Osteoblast (primary cell): ENCODE measurements at places on chromosomes 2 and 18. TPM values are rescaled to one million over a fixed set of nuclear protein-coding genes. Genes with fewer than 3 reads are reported as not detected.

- H3K36me3 ChIP-seq: no peaks in the 10 kb centered on the region
- H3K4me1 ChIP-seq: no peaks in the 10 kb centered on the region
- peak; percentile 43 for DNase-seq
- no peak overlapping the region for H3K4me3 ChIP-seq
Observed at GRCh38 chr2:71600555-71600954, 147.2 kb downstream of the DYSF start.

- no peak overlapping the region for H3K4me3 ChIP-seq
- no peaks in the 10 kb centered on the region for H3K27me3 ChIP-seq
- H3K36me3 ChIP-seq: no peaks in the 10 kb centered on the region
- DNase-seq: peak; percentile 31
- no peak overlapping the region for H3K27ac ChIP-seq
Observed at GRCh38 chr2:127609031-127609751, 36.8 kb upstream of the GPR17 start.

DNA sequence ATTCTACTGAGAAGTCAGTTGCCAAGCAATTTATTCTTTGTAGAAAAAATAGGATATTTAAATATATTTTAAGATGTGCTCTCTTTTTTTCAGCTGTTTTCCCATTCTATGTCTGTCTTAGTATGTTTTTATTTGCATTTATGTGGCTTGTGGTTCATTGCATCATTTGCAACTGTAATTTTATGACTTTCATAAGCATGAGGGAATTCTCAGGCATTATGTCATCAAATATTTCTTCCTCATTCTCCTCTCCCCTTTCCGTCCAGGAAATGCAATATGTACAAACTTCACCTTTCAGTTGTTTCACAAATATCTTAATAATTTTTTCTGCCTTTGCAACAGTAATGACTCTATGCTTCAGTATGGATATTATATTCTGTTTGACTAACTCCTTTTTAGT is 560.2 kb upstream of the LRATD1 start:
- H3K27me3 ChIP-seq: no peaks in the 10 kb centered on the region
- H3K27ac ChIP-seq: no peak overlapping the region
- no peak overlapping the region for H3K4me3 ChIP-seq
- DNase-seq: no peak

- H3K4me3 ChIP-seq: no peak overlapping the region
- no peaks in the 10 kb centered on the region for H3K36me3 ChIP-seq
- H3K4me1 ChIP-seq: no peaks in the 10 kb centered on the region
- peak; percentile 50 for DNase-seq
Observed at GRCh38 chr2:239689410-239689809, 288.6 kb upstream of the HDAC4 start.

DNA sequence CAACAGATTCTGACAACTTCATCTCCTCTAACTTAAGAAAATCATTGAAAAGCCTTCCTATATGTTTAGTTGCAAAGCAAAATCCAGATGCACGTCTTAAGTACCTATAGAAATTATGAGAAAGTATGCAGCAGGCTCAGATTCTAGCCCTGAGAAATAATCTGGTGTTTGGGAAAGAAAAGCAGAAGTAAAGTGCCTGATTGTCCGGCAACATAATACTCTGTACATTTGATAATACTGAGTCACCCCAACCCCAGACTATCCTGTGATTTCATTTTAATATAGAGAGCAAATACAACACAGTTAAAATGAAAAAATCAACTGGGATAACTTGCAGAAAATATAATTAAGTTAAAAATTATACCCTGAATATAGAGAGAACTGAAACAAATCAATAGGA is 13.5 kb downstream of the RFX8 start:
- H3K36me3 ChIP-seq: peaks cover 39% of the 10 kb centered on the region
- no peak overlapping the region for H3K27ac ChIP-seq

DNA sequence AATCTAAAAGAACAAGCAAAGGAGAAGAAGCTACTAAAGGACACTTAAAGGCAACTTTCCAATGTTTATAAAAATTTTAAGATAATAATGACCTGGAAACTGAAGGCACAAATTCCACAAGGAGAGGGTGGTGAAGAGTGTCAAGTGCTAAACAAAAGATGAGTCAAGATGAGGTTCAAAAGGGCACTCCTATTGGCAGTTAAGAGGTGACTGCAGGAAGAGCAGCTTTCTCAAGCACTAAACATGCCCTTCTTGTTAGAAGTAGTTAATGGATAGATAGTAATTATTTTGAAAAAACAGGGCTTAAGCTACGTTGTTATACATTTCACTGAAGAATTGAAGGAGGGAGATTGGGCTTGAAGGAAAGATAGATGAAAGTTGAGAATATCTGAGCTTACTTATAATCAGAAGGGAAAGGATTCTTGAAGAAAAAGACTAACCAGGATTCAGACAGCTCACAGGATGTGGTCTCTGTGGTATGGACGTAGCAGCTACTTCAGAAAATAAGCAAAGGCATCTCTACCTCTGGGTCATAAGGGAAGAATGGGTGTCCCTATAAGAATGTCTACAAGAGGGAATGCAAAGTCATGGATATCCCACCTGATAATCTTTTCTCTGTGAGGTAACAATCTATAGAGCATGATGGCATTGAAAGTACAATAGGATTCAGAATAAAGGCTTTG is 454.7 kb upstream of the SLC39A10 start:
- H3K4me1 ChIP-seq: no peaks in the 10 kb centered on the region
- H3K27me3 ChIP-seq: no peaks in the 10 kb centered on the region
- no peaks in the 10 kb centered on the region for H3K36me3 ChIP-seq
- no peak for DNase-seq

GRCh38 chr2:37851828-37852584 is 73.1 kb upstream of the RMDN2 start:
- H3K4me3 ChIP-seq: no peak overlapping the region
- H3K27ac ChIP-seq: peak overlapping the region; percentile 17
- peaks cover 25% of the 10 kb centered on the region for H3K4me1 ChIP-seq
- no peaks in the 10 kb centered on the region for H3K27me3 ChIP-seq
- no peaks in the 10 kb centered on the region for H3K36me3 ChIP-seq
- DNase-seq: peak; percentile 78

GRCh38 chr18:9749611-9750010 is 41.5 kb downstream of the RAB31 start:
- no peaks in the 10 kb centered on the region for H3K36me3 ChIP-seq
- DNase-seq: no peak
- H3K27ac ChIP-seq: peak overlapping the region; percentile 33
- peaks cover 31% of the 10 kb centered on the region for H3K4me1 ChIP-seq

DNA sequence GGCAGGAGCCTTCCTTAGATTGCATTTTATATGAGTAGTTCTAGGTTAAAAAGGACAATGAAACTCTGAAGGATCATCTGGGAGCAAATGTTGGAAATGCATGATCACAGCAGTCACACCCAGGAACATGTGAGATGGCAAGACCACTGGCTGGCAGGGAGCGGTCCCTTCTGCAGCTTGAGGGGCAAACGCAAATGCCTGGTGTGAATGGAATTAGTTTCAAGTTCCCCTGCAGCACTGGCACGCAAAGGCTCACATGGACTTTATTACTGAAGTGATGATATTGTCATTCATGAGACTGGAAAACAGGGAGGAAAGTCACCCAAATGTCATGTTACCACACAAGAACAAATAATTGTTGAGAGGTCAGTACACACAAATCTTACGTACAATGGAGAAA is 223.3 kb downstream of the FBXO15 start:
- H3K36me3 ChIP-seq: no peaks in the 10 kb centered on the region
- no peak for DNase-seq
- no peaks in the 10 kb centered on the region for H3K27me3 ChIP-seq
- H3K4me1 ChIP-seq: no peaks in the 10 kb centered on the region

DNA sequence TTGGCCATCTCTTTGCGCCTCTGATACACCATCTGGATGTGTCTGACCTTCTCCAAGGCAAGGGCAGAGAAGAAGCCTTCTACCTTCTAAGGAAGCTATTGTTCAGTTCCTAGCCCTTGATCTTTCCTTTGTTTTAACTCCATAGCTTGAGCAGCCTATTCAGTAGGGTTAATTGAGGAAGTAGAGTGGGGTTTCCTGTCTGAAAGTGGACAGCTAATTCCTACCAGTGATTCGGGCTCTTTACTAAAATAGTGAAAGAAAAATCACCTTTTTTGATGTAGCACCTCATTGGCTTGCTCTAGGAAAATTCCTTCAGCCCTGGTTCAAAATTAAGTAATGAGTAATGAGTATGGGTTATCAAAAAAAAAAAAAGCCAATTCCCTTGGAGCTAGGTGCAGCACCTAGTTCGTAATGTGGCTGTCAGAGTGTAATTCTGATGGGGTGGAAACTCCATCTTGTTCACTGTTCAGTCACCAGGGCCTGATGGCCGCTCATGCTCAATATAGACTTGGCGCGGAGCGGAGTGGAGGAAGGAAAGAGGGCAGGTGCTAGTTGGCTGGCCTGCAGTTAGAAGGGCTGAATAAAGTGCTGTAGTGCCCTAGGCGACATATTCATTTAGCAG is 2.9 kb upstream of the MGAT5 start:
- peaks cover 4% of the 10 kb centered on the region for H3K4me1 ChIP-seq
- DNase-seq: no peak
- no peak overlapping the region for H3K4me3 ChIP-seq
- no peak overlapping the region for H3K27ac ChIP-seq
- H3K27me3 ChIP-seq: no peaks in the 10 kb centered on the region

- no peak overlapping the region for H3K27ac ChIP-seq
- peaks cover 24% of the 10 kb centered on the region for H3K4me1 ChIP-seq
- peak; percentile 8 for DNase-seq
- H3K36me3 ChIP-seq: no peaks in the 10 kb centered on the region
- H3K4me3 ChIP-seq: no peak overlapping the region
Observed at GRCh38 chr2:99698896-99699295, 209.1 kb upstream of the REV1 start.

- H3K4me3 ChIP-seq: no peak overlapping the region
- no peak overlapping the region for H3K27ac ChIP-seq
- H3K36me3 ChIP-seq: no peaks in the 10 kb centered on the region
- DNase-seq: no peak
Observed at GRCh38 chr2:186871881-186872280, 22.9 kb upstream of the ZSWIM2 start.

DNA sequence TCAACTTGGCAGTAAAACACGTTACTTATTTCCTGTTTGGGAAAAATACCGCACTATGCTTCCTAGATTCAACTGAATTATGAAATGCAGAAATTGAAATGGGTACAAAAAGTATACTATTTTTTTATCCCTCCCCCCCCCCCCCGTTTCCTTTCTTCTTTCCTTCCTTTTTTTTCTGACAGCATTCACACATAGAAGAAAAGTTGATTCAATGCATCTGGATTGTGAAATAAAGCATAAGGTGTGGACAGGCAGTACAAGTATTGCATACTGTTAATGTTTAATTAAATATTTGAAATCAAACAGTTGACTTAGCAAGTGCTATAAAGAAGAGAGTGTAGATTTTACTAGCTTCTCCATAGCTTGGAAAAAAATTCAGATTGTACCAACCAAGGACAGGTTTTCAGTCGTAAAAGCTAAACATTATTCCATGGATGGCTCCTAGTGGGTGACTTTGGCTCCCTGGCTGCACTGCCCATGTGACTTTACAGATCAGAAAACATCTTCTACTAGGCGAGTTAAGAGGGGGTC is 21.6 kb upstream of the AGFG1 start:
- no peaks in the 10 kb centered on the region for H3K27me3 ChIP-seq
- H3K36me3 ChIP-seq: no peaks in the 10 kb centered on the region
- no peak overlapping the region for H3K4me3 ChIP-seq
- H3K4me1 ChIP-seq: peaks cover 11% of the 10 kb centered on the region
- no peak for DNase-seq
- no peak overlapping the region for H3K27ac ChIP-seq

DNA sequence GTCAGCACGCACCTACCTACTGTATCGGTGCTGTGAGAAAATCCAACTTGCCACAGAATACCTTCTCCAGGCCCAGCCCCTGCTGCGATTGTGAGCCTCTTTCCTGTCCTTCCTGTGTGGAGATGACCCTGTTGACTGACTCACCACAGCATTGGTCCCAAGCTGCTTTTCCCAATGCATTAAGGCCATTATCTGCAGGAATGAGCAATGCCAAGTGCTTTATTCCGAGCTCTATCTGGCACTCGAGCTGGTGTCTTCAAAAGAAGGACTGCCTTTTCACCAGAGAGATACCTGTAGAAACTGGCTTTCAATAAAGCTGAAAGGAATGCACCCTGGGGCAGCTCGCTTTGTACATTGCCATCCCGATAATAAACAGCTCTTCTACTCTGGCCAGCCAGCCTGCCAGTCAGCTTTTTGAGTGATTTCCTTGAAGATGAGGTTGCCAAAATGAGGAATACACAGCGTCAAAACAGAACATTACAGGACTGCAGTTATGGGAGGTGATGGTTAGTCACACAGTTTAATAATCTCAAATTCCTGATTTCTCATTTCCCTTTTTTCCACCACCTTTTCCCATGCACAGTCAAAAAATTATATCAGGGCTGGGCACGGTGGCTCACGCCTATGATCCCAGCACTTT is 8.3 kb upstream of the RNF103 start:
- H3K27me3 ChIP-seq: peaks cover 11% of the 10 kb centered on the region
- no peak overlapping the region for H3K27ac ChIP-seq
- H3K4me3 ChIP-seq: no peak overlapping the region
- no peak for DNase-seq
- no peaks in the 10 kb centered on the region for H3K36me3 ChIP-seq

DNA sequence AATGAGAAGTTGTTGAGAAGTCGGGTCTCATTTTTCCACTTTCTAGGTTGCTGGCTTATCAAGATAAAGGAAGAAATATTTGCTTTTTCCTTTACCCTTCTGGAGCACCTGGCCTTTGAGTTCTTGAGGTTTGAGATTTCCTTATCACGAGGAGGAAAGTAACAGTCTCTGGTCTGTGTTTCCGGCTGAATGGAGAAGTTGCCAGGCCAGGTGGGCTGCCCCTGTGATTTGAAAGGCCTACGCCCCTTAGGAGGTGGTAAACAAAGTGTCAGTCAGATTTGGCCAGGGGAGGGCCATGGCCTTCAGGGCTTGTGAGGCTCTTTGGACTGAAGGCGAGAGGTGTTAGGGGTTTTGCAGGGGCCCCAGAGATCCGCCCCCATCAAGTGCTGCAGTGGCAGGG is 156.7 kb upstream of the HAAO start:
- peaks cover 25% of the 10 kb centered on the region for H3K4me1 ChIP-seq
- H3K4me3 ChIP-seq: no peak overlapping the region
- no peak for DNase-seq
- H3K27ac ChIP-seq: no peak overlapping the region

- peak; percentile 87 for DNase-seq
- no peaks in the 10 kb centered on the region for H3K36me3 ChIP-seq
- H3K27me3 ChIP-seq: no peaks in the 10 kb centered on the region
Observed at GRCh38 chr2:226030788-226031646, 631.5 kb downstream of the NYAP2 start.

- peak overlapping the region; percentile 85 for H3K4me3 ChIP-seq
- H3K27ac ChIP-seq: peak overlapping the region; percentile 58
- H3K4me1 ChIP-seq: peaks cover 11% of the 10 kb centered on the region
- peaks cover 10% of the 10 kb centered on the region for H3K36me3 ChIP-seq
Observed at GRCh38 chr18:79950515-79951341, 725 bp downstream of the SLC66A2 start.

- H3K4me3 ChIP-seq: peak overlapping the region; percentile 14
- peaks cover 41% of the 10 kb centered on the region for H3K4me1 ChIP-seq
- H3K27me3 ChIP-seq: no peaks in the 10 kb centered on the region
- peak; percentile 90 for DNase-seq
Observed at GRCh38 chr18:22465859-22466457, 48.2 kb upstream of the CTAGE1 start.

GRCh38 chr2:242031481-242032019 is 162.0 kb downstream of the RTP5 start:
- peak; percentile 90 for DNase-seq
- no peak overlapping the region for H3K27ac ChIP-seq
- H3K27me3 ChIP-seq: peaks cover 70% of the 10 kb centered on the region
- peaks cover 12% of the 10 kb centered on the region for H3K4me1 ChIP-seq
- no peaks in the 10 kb centered on the region for H3K36me3 ChIP-seq

Gene SRSF7
- 46.3 and 48.1 TPM in 2 replicates for total RNA-seq

Gene SCN7A
- not detected in 2 replicates for total RNA-seq

Gene NETO1
- total RNA-seq: under 0.01 TPM in 1 of 2 replicates, not detected in the other

Gene CD8B
- not detected in 2 replicates for total RNA-seq

Gene RFX8
- total RNA-seq: 7.6 and 10.0 TPM in 2 replicates

Gene EFR3B
- 0.72 and 0.88 TPM in 2 replicates for total RNA-seq

Gene G6PC2
- not detected in 2 replicates for total RNA-seq

Gene TUBA4B
- not detected in 2 replicates for total RNA-seq

Gene NTSR2
- total RNA-seq: not detected in 2 replicates

Gene DSC2
- under 0.01 and 0.36 TPM in 2 replicates for total RNA-seq
